ENCODE measurements at places on chromosomes 4 and X.

DNA sequence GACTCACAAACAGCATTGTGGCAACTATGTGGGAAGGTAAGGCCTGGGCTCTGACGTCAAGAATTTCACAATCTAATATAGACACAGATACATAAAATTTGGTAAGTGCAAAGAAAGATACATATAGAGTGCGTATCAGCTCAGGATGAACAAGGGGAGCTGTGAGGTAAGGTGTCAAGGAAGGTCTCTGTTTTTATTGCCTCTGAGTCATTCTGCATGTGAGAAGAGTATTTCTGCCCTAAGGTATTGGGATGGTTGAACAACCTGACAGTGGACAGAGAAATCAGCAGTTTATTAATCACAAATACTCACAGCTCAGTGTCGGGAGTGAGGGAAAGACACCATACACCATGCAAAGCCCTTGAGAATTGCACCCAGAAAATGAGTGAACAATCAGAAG lies 89.8 kb downstream of the COMMD8 start:
- DNase-seq: no peak

DNA sequence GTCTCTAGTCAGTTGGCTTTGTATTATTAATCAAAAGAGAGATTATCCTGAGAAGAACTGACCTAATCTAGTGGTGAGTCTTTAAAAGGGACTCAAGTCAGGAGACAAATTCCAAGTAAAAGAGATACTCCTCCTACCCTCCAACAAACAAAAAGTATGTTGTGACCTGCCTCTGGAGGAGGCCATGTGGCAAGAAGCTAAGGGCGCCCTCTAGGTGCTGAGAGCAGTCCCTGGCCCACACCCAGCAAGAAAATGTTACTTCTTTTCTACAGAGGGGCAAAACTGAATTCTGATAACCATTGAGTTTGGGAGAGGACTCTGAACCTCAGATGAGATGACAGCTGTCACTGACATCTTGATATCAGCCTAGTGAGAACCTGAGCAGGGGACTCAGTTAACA lies 953.6 kb upstream of the AGA start:
- no peak for DNase-seq

DNA sequence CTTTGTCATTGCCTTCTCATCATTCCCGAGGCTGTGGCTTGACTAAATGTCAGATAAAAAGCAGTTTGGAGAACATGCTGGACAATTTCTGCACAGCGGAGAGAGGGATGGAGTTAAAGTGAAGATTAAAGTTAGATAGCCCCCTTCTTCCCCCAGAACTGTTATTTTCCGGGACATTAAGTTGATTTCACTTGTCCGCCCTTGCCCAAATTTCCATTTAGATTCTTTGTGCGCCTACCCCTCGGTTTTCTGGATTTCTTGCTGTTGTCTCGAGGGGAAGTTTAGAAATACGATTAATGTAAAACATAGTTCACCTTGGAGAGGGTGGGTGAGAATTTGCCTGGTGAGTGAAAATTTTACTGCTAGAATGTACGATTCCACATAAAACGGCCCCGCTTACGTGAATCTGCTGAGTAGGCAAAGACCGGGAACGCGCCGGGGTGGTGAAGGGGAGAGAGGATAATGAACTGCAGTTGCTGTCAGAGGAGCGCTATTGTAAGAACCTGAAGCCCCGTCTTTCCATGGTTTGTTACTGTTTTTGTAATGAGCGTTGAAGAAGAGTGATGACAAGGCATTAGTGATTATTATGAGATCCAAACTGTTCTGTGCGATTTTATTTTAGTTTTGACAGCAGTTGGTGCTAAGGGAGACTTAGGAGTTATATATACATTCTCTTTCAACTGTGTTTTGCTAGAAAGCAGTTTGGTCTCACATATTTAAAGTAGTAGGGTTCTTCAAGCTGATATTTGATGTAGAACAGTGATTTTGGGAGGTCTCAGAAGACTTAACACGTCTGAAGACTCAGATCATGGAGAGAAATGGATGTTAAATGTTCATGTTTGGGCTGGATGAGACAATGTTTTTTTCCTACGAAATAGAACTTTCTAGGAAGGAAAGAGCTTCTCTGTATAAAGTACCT lies 73.0 kb downstream of the AFF1 start:
- DNase-seq: peak; percentile 6

GRCh38 chr4:66930206-66930605 lies 615.1 kb downstream of the CENPC start:
- DNase-seq: no peak

GRCh38 chr4:6177587-6178197 lies 22.7 kb downstream of the JAKMIP1 start:
- DNase-seq: peak; percentile 58

DNA sequence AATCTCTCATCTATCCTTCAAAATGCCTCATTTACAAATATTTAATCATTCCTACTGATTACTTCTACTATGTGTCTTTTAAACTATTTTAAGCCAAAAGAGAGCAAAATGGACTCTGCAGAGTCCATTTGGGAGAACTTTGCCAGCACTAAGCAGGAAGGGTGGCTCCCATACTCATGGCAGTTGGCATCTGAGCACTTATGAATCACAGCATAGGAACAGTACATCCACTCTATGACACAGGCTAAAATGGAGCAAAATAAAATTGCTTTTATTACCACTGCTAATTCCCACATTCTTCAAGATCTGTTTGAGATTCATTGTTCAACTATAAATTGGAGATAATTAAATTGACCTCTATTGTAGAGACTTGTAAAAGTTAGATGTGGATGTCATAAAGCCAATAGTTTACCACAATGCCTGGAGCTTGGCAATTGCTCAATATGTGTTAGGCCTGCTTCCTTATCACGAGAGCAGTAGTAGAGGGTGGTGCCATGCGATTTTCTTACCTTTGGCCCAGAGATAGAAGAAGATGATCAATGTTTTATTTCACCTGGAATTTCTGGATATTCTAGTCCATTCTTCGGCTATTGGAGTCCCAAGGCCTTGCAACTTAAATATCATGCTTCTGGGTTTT lies 19.1 kb downstream of the HPGD start:
- DNase-seq: no peak

GRCh38 chrX:2176733-2177132 lies 324.0 kb downstream of the DHRSX start:
- DNase-seq: no peak

DNA sequence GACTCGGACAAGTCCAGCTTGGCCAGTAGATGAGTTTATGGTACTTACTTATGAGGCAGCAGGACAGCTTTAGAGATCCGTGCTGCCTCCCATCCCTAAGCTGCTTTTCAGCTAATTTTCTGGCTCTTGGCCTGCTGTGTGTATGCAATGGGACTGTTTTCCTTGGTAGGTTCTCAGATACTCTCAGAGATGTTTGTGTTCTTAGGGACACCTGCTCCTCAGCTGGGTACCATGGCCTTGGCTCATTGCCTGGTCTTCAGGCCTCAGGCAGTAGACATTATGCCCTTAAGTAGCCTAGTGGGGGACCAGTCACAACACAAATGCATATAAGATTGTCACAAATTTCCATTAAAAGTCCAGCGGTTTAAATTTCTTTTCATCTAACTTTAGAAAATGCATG lies 688.0 kb downstream of the PCDH7 start:
- DNase-seq: no peak

DNA sequence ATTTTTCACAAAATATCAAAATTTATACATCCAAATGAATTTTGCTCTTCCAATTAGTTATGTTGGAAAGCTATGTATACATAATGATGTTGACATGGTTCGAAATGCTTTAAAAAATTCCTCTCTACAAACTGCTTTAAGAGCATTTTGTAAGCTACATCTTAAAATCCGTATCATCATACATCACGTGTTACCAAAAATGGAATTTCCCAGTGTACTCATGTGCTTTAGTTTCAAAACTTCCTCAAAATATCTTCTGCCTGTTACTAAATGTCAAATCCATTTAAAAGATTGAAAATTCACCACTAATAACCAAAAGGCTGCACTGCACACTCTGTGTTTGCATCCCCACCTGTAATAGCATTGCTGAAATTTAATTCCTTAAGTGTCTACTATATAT lies 87.9 kb downstream of the WDFY3 start:
- no peak for DNase-seq

- DNase-seq: no peak
Measured at GRCh38 chrX:2583194-2584162, 82.7 kb upstream of the DHRSX start.

GRCh38 chr4:186472948-186473347 lies 82.4 kb downstream of the MTNR1A start:
- no peak for DNase-seq

- no peak for DNase-seq
Measured at GRCh38 chrX:56766554-56767347, 37.7 kb downstream of the NBDY start.

DNA sequence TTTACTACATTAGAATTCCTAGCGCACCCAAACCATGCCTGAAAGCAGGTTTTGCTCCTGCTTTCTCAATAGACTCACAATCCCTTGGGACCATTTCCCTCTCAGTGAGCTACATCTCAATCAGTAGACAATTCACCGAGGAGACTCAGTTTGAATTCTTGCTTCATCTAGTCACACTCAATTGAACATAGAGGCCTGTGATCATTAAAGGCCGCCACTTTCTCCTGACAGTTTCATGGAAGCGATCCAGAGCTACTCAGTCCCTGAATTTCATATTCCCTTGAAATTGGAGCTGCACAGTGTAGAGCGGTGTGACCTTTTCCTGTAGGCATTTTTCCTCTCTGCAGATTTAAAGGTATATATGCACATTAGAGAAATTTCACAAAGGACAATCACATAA lies 193.9 kb upstream of the SPOCK3 start:
- no peak for DNase-seq

DNA sequence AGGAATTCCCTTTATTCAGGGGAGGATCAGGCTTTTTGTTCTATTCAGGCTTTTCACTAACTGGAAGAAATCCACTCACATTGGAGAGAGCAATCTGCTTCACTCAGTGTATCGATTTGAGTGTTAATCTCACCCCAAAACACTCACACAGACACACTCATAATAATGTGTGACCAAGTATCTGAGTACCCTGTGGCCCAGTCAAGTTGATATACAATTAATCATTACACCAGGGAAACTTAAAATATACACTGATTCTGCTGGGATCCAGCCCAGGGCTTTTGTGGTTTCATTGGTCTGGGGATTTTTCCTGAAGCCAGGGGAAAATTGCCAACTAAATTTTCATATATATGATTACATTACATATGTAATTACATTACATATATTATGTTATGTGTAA lies 44.0 kb upstream of the GATB start:
- no peak for DNase-seq

DNA sequence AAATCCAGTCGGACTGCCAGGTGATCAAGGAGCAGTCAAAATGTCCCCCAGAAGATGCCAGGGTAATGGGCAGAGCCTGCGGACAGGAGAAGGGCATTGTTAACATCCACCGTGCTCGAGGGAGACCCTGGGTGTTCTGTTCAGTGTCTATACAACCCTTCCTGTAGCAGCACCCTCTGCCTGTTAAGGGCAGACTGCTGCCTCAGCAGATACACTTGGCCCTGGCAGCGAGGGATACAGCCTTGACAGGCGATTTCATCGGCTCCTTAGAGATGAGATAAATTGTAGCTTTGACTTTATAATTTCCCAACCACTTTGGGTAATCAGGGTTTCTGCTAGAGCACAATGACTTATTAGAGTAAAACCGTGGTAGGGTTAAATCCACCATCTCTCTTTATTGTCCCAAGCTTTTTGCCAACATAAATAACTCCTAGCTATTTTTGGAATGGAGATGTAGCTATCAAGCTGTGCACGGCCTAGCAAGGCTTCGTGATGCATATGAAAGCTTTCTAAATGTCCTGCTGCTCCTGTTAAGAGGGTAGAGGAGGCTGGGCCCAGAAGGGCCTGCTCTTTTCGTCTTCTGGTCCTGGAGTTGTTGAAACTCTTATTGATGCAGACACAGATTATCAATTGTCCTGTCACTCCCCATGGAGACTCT lies 195.9 kb downstream of the CPEB2 start:
- DNase-seq: no peak

DNA sequence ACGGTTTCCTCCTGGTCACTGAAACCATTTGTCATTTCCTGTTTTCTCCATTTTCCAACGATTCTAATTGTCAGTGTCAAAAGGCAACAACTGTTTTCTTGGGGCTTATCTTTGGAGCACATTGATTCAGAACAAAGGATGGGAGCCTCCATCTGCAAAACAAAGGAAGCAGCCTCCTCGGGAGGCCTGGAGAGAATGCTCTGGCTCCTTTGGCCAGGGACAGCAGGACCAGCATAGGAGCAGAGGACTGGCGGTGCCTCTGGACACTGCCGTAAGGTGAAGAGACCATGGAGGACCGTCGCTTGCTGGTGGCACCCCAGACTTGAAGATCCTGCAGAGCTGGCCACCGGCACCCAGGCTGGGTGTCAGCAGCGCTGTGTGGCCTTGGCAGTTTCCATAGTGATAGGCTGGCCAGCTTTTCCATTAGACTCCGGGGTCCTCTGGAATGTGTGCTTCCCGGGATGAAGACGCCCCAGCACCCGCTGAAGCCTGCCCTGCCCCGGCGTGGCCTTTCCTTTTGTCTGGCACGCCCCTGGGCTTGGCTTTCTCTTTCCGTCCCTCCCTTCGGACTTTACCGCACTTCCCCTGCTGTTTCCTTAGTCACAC lies 61.1 kb upstream of the MTM1 start:
- DNase-seq: no peak

DNA sequence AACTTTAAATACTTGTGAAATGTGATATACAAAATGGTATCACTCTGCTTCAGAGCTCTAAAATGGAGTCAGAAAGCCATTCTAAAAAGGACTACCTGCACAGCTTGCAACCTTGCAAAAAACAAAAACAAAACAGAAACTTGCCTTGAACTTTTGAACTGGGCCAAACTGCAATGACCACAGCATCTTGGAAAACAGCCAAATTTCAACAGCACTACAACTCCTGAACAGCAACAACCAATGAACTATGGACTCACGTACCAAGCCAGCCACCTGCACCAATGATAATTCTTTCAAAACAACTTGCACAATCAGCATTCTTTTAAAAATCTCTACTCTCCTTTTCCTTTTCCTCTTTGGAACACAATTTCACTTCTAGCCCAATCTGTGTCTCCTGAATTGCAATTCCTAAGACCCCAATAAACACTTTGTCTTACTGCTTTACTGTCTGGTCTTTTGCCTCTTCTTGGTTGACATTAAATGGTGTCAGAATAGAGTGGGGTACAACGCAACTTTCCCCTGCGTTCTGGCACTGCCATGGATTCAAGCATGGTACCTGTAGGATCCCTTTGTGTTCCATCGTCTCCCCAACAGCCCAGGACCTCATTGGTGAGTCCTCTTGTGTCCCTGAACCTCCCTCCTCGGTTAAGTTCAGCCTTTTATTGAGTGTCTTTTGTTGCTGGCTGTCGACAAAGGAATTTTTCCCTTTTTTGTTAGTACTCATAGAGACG lies 35.7 kb upstream of the FMR1 start:
- no peak for DNase-seq

- no peak for DNase-seq
Measured at GRCh38 chr4:112517911-112518310, 1.9 kb upstream of the NEUROG2 start.

DNA sequence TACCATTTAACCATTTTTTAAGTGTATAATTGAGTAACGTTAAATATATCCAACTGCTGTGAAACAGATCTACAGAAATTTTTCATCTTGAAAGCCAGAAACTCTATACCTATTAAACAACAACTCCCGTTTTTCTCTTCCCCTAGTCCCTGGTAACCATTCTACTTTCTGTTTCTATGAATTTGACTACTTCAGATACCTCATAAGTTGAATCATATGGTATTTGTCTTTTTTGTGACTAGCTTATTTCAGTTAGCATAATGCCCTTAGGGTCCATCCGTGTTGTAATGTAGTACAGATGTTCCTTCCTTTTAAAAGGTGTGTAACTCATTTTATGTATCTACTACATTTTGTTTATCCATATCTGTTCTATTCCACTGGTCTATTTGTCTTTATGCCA lies 48.7 kb downstream of the STAG2 start:
- DNase-seq: no peak
